ENCODE measurements at places on chromosomes 7 and 10. TPM values are rescaled to one million over a fixed set of nuclear protein-coding genes. Genes with fewer than 3 reads are reported as not detected.

THSD7A gene
- 51.9 TPM for polyA plus RNA-seq

AKR1C1 gene
- polyA plus RNA-seq, result 10.3 TPM

OR13A1 gene
- 0.10 TPM for polyA plus RNA-seq

ZNF727 gene
- polyA plus RNA-seq, result not detected

NUTM2E gene
- 1.2 TPM for polyA plus RNA-seq

Data from renal pelvis (tissue), 12 donors.